ENCODE measurements at places on chromosomes 1 and 21.
A peak's percentile ranks its signal among the peaks of the same experiment; 100 is the strongest.

DNA sequence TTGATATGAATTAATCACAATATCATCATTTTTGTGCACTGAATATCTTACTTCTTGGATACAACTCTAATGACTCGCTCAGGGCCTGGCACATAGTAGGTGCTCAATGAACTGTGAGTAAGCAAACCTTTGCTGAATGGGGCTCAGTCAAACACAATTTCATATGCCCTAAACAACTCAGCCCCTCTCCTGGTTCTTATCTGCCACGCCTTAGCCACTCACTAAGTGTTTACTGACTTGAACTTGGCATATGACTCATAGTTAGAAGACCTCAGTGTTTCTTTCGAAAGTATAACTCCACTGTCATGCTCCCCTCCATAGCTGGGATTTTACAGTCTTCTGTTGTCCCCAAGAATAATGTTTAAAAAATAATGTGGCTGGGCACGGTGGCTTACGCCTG, 4.8 kb upstream of the IFNLR1 start:
- peak; percentile 9 for DNase-seq

DNA sequence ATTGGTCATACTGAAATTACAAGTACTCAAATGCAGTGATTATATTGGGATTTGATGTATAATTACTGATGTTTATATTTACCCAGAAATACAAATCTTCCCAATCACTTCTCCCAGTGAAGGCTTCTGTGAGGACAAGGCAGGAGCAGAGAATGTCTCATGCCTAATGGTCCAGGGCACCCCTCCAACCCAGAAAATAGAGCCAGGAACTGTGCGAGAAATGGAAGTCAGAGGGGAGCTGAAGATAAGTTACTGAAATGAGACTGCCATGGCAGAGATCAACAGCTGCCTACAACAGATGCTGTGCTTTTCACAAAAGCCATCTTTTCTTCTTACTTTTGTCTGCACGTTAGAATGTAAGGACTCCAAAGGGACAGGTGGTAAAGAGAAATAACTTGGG, 171.2 kb downstream of the TTLL7 start:
- DNase-seq: no peak

DNA sequence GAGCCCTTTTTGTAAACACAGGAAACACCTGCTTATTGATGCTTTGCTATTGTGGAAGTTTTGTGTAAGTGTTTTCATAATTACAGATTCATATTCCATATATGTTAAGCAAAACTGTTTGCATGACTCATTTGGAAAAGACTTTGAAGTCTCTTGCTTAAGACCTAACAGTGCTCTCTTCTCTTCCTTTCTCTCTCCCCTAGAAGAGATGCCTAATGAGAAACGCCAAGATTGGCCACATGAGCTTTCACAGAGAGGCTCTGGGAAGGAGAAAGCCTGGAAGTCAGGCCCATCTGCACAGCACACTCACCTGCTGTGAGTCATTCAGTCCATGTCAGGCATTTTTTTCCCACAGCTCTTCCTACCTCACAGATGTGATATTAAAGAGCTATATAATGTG, 101.6 kb upstream of the PALMD start:
- no peak for DNase-seq

- no peak for DNase-seq
These were observed 285.8 kb upstream of the NEGR1 start for GRCh38 chr1:72568113-72568512.

DNA sequence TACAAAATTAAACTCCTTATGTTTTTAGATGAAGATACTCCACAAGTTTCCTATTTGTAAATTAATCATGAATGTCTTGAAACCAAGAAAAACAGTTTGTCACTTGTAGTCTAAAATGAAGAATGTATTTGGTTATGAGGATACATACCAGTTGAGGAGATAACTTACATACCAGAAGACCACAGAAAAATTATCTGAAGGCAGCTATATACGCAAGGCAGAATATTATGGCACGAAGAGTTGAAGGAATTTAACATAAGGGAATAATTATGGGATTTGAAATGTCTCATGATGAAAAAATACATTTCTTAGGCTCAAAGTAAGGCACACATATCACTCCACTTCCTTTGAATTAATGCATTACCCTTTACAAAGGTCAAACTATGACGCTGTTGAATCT, 73.3 kb downstream of the IFI44 start:
- no peak for DNase-seq

DNA sequence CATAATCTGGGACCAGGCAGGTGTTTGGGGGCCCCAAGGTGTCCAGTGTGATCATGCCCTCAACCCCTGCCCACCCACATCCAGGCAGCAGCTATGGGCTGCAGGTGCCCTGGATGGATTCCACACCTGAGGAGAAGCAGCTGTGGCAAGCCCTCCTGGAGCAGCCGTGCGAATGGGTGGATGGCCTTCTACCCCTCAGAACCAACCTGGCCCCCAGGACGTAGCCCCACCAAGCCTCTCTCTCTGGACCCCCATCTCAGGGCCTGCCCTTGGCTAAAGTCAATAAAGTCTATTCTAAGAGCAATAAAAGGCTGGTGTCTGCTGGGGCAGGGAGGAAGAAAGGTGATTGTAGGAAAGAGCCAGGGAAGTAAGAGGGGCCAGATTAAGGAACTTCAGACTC, 11.8 kb downstream of the SYTL1 start:
- no peak for DNase-seq

DNA sequence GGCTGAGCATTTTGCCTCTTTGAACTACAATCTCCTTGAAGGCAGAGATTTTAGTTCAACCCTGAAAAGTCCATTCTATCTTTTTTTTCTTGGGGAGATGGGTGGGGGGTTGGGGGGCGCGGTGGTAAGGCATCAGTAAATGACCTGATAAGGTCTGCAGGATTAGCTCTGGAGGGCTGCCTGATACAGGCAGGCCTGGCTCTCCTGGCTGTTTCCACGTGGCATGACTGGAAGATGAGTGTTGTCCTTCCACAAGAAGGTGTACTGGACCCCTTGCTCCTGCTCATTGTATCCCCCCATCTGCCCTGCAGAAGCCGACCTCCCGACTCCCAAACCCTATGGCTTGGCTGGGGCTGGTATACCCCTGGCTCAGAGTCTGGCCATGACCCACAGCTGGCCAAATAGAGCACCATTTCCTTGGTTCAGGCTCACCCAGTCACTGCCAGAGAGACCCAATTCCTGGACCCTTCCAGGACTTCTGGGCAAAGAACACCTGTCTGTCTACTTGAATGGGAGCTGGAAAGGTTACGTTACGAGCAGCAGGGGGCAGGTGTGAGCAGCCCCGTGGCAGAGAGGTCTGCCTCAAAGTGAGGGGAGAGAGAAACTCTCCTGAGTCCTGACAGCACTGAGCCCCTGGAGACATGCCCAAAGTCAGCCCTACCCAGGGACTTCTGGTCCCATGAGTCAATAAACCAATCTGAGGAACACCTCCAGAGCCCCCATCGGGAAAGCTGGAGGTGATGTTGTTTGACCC, 17.0 kb downstream of the DHRS3 start:
- DNase-seq: peak; percentile 45

- DNase-seq: no peak
These were observed 36.3 kb upstream of the S1PR1 start for GRCh38 chr1:101200513-101200912.

- DNase-seq: no peak
These were observed 1.1 kb upstream of the GRHL3 start for GRCh38 chr1:24317956-24318614.

DNA sequence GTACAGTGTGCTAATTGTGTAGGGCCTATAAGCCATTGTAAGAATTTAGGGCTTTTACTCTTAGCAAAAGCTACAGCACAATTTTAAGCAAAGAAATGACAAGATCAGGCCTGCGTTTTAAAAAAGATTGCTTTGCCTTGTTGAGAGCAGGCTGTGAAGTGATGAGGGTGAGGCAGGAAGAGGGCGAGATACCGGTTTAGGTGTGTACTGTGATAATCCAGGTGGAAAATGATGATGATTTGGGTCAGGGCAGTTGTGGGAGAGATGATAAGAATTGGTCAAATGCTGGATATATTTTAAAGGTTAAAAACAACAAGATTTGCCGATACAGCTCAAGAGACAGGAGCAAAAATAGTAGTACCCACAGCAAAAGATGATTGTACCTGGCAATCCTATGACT, 72.0 kb downstream of the SWT1 start:
- no peak for DNase-seq

DNA sequence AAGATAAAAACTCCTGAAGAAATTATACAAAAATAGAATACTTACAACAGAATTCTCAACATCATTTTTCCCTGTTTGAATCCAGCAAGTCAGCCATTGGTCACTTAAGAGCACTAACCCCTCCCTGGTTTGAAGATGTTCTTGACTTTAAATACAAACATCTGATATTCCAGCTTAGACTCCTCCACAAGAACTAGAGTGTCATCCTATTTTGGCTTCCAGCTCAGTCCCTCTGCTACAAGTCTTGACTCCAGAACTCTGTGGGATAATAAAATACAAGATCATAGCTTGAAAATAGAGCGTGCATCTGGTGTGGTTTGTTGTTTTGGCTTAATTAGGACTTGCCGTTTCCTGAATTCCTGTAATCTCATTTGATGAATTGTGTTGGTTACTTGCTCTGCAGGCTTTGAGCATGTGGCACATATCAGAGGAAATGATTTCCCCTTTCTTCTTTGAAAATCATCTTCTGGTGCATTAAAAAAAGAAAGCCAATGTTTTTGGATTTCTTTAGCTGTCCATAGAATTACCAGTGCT, 63.7 kb upstream of the DPT start:
- DNase-seq: no peak
